ENCODE measurements at places on chromosomes 2 and 18.

GRCh38 chr2:98915751-98916358 is 20.2 kb downstream of the CRACDL start:
- DNase-seq: no peak

DNA sequence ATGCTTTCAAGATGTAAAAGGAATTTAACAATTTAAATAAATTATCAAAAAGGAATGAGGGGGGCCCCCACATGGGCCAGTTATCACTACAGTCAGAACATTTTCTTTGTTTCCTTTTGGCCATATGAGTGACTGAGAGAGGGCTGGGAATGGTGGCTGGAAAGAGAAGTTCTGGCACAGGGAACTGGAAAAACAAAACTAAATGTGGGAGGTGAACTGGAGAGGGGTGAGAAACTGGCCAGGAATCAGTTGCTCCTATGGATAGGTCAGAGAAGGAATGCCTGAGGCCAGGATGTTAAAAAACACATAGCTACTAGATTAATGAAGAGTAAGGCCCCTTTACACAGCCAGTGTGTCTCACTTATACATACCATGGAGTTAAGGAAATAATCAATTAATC is 121.0 kb downstream of the RBMS1 start:
- DNase-seq: no peak

GRCh38 chr18:21053127-21053526 is 58.5 kb downstream of the ROCK1 start:
- DNase-seq: no peak

- no peak for DNase-seq
Measured at GRCh38 chr2:206125901-206126300, 33.3 kb downstream of the NDUFS1 start.

- DNase-seq: no peak
Measured at GRCh38 chr2:160956243-160956802, 203.9 kb upstream of the TANK start.

- DNase-seq: no peak
Measured at GRCh38 chr2:139963863-139964355, 1183.7 kb upstream of the NXPH2 start.

DNA sequence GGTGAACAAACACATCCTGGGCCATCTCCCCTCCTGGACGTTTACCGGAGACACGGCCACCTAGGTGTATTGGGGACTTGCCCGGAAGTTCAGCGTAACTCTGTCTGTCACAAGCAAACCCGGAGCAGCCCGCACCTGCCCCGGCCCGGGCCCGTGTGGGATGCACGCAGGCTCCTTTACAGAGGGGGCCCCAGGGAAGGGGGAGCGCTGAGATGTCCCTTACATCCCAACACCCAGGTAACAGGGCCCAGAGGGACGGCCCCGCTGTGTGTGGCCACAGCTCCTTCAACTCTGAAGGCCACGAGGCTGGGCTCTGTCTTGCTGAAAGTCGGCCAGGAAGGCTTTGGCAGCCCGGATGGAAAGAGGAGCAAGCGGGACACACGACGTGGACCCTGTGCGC is 212.8 kb downstream of the TWIST2 start:
- no peak for DNase-seq

DNA sequence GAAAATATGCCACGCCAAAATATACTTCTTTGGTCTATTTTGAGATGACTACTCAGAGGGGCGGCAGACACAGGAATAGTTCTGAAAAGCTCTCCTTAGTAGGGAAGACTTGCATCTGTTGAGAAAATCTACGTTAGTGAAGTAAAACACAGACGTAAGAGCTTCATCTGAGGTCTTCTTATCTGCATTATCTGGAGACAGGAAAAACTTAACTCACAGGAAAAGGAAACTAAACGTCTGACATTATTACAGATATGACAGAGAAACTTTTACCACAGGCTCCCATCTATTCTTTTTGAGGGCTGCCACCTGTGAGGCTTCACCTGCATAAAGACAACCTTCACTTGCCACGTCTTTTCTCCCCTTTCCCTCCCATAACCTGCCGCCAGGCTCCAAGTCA is 1295.7 kb downstream of the LRP1B start:
- DNase-seq: no peak

DNA sequence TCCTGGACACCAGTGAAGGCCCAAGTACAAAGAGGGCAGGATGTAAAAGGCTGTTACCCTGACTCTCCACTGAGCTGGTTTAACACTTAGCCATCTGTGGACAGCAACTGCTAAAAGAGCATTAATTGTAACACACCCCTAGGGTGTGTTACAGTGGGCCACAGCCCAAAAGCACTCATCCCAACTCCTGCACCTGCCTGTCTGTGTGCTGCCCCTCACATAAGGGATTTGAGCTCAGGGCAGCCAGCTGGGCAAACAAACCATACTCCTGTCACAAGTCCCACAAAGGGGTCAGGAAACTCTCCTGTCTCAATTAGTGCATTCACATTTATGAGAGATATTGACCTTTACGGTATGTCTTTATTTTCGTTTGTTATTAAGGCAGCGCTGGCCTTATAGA is 833.1 kb upstream of the NXPH2 start:
- no peak for DNase-seq

GRCh38 chr2:204172145-204172600 is 235.6 kb downstream of the ICOS start:
- no peak for DNase-seq

DNA sequence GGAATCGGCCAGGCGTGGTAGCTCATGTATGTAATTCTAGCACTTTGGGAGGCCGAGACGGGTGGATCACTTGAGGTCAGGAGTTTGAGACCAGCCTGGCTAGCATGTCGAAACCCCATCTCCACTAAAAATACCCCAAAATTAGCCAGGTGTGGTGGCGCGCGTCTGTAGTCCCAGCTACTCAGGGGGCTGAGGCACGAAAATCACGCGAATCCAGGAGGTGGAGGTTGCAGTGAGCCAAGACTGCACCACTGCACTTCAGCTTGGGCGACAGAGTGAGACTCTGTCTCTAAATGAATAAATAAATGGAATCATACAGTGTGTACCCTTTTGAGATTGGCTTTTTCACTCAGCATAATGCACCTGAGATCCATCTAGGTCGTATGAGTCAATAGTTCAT is 19.4 kb upstream of the TTC39C start:
- DNase-seq: no peak

DNA sequence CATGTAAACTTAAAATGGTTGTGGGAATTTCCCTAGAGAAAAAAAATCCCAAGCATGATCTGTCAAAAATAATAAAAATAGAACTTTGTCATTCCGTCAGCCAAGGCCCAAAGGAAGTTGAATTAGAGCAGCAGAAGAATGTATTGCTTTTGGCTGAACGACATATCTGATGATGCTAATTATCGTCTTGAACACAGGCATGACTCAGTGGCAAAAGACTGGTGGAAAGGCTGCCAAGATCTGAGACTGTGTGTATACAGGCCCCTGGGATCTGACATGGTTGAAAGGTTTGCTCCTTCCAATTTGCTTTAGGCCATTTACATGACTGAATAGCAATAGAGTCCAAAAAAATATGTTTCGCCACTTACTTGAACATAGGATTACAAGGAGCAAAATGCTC is 1057.1 kb upstream of the CRIM1 start:
- no peak for DNase-seq

DNA sequence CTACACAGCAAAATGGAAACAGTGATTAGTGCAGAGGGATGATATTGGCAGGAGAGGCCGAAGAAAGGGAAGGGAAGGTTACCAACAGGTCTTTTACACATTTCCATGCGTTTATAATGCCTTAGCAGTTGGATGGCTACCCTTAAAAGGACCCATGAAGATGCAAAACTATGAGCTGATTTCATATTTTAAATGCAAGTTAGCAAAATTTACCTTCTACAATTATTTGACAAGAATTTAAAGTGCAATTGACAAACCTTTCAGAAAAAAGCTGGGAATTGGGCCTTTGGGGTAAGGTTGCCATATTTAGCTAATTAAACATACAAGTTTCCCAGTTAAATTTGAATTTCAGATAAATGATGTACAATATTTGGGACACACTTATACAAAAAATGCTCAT is 13.3 kb downstream of the DNER start:
- no peak for DNase-seq

DNA sequence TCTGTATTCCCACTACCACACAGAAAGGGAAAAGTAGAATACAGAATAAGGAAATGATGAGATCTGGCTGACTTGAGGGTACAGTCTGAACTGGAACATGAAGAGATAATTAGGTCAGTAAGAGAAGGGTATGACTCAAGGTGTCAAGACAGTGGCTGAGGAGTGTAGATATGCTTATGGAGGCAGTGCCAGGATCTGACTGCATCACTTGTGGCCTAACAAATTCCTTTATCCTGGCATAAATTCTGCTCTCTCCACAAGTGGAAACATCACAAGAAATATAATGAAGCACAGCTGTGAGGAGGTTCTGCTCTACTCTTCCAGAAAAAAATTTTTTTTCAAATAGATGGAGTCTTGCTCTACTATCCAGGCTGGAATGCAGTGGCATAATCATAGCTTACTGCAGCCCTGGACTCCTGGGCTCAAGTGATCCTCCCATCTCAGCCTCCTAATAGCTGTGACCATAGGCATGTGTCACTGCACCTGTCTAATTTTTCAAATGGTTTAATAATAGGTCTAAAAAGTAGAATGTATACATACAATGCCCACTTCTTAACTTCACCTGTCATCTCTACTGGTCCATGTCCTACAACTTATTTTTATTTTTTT is 85.3 kb downstream of the C2orf74 start:
- no peak for DNase-seq

DNA sequence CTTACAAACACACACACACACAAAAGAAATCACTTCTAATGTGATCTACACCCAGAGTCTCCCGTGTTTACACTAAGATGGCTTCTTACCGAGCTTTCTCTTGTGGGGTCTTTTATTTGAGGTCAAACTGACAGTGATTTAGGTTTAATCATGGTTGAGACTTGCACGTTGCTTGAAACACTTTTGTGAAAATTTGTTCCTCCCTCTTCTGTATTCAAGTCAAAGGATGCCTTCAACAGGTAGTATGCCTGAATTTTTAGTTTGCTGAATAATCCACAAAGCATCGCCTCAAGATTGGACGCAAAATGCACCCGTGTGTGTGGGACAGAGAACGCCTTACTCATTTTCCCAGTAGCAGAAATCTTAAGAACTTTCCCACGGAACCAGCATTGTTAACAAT is 4.0 kb upstream of the ZNF516 start:
- DNase-seq: no peak

Data from K562 (cell line).